ENCODE measurements at places on chromosomes 16 and 17.

DNA sequence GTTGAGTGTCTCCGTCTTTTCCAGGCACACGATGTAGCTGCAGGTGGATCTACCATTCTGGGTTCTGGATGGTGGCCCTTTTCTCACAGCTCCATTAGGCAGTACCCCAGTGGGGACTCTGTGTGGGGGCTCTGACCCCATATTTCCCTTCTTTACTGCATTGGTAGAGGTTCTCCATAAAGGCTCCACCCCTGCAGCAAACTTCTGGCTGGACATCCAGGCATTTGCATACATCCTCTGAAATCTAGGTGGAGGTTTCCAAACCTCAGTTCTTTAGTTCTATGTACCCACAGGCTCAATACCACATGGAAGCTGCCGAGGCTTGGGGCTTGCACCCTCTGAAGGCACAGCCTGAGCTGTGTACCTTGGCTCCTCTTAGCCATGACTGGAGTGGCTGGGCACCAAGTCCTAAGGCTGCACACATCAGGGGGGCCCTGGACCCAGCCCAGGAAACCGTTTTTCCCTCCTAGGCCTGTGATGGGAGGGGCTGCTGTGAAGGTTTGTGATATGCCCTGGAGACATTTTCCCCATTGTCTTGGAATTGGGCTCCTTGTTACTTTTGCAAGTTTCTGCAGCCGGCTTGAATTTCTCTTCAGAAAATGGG lies 14.0 kb downstream of the ABCC1 start:
- DNase-seq, result no peak

GRCh38 chr17:78610951-78611511 lies 33.8 kb upstream of the DNAH17 start:
- no peak for DNase-seq

DNA sequence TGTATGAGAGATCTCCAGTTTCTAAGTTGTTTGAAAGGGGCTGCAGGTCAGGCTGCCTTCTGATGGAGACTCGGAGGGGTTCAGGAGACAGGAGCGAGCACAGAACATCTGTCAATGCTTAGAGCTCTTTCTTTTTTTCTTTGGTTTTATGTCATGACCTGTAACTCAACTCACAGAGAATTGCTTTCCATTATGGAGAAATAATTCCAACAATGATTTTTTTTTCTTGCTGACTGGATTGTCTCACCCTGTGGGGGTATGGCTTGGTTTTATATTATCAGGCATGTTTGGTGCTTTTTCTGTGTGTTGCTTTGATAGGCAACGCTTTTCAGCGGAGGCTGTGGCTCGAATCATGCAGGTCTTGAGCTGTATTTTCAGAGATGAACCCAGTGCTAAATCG lies 10.7 kb upstream of the KCNJ2 start:
- DNase-seq, result no peak

- DNase-seq, result no peak
Observed at GRCh38 chr16:11170696-11171447, 85.1 kb downstream of the SOCS1 start.

GRCh38 chr16:23784811-23785447 lies 30.1 kb downstream of the CHP2 start:
- no peak for DNase-seq

GRCh38 chr17:34826332-34826731 lies 134.9 kb downstream of the CCT6B start:
- DNase-seq, result no peak

GRCh38 chr16:29813644-29814562 lies 1.9 kb downstream of the PRRT2 start:
- no peak for DNase-seq

GRCh38 chr17:64460955-64461354 lies 12.0 kb downstream of the MILR1 start:
- DNase-seq, result no peak

GRCh38 chr16:1635070-1635469 lies 22.9 kb downstream of the CRAMP1 start:
- no peak for DNase-seq

- DNase-seq, result no peak
Observed at GRCh38 chr16:87491522-87492290, 1.1 kb downstream of the ZCCHC14 start.

- DNase-seq, result peak; percentile 64
Observed at GRCh38 chr16:67184995-67185650, 1.4 kb upstream of the MATCAP1 start.

GRCh38 chr17:2101448-2102257 lies 46.8 kb downstream of the HIC1 start:
- no peak for DNase-seq

GRCh38 chr17:19448341-19449268 lies 37.6 kb downstream of the RNF112 start:
- no peak for DNase-seq

GRCh38 chr16:4217204-4218131 lies 24.4 kb downstream of the SRL start:
- no peak for DNase-seq

DNA sequence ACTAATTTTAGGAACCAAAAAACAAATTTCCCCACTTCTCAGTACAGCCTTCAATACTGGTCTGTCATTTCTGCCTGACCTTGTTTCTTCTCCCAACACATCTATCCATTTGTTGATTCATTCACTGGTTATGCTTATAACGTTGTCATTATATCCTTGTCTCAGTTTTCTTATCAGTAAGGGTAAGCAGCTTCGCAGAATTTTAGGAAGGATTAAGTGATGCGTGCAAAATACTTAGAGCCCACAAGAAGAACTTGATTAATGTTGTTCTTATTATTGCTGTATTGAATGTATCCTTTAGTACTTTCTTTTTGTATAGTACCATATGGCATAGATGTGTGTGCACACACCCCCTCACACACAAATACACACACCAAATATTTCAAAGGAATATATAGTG lies 403.5 kb upstream of the HSBP1 start:
- no peak for DNase-seq

- no peak for DNase-seq
Observed at GRCh38 chr16:27706866-27707685, 157.1 kb downstream of the KATNIP start.

DNA sequence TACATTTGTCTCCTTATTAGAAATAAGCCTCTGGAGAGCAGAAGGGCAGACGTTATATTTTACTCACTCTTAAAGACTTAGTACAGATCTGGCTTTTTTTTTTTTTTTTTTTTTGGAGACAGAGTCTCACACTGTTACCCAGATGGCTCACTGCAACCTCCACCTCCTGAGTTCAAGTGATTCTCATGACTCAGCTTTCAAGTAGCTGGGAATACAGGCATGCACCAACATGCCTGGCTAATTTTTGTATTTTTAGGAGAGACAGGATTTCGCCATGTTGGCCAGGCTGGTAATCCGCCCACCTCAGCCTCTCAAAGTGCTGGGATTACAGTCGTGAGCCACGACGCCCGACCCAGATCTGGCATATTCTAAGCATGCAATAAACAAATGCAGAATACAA lies 36.4 kb upstream of the TMEM97 start:
- DNase-seq, result no peak

DNA sequence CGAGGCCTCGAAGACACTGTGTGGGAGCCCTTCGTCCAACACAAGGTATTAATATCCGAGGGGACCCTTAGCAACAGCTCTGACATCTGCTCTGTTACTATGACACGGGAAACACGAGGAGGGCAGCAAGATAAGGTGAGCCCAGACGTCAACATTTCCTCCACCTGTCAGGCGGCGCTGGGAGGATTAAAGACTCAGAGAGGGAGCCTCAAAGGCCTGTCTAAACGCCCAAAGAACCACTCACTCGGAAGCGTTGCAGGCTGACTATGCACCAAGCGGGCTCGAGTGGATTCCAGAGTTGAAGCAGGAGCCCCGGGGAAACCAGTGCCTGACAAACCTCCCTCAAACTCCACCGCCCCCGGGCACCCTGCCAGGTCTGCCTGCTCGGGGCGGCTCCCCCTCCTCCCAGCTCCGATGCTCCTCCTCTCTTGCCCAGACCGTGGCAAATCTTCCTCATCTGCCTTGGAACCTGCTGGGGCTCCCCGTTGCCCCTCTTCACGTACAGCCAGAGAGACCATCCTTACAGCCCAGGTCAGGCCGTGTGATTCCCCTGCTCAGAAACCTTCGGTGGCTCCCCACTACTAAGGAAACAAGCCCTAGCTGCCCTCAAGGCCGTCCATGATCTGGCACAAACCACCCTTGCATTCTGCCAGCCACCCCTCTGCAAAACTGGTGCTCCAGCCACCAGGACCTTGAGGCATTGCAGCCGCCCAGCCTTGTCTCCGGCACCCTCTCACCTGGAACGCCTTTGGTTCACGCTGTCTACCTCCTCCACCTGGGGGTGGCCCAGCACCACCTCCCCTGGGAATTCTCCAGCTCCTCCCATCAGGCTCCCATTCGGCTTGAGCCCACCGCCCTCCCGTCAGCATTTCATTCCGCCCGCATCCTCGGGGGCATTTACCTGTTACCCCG lies 16.2 kb downstream of the RPH3AL start:
- DNase-seq, result no peak

DNA sequence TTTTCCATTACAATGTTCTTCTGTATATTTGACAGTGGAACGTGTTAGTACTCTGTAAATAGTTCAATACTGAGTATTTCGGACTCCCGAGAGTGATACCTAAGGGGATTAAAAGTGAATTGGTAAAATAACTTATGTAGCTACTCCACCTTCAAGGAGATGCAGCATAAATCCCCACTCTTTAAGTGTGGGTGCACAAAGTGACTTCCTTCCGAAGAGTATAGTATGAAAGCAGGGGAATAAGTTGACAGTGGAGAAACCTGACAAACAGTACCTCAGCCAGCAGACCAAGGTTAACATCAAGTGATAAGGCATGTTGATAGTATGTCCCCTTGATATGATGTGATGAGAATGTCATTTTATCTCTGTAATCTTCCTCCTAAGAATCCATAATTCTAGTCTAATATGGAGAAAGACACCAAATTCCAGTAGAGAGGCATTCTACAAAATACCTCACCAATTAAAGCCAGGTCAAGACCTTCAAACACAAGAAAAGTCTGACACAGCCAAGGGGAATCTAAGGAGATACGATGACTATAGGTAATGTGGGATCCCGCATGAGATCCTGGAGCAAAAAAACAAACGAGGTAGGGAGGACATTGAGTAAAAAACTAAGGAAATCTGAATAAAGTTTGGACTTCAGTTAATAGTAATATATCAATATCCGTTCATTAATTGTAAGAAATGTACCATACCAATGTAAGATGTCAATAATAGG lies 1.8 kb upstream of the ZPBP2 start:
- DNase-seq, result no peak

DNA sequence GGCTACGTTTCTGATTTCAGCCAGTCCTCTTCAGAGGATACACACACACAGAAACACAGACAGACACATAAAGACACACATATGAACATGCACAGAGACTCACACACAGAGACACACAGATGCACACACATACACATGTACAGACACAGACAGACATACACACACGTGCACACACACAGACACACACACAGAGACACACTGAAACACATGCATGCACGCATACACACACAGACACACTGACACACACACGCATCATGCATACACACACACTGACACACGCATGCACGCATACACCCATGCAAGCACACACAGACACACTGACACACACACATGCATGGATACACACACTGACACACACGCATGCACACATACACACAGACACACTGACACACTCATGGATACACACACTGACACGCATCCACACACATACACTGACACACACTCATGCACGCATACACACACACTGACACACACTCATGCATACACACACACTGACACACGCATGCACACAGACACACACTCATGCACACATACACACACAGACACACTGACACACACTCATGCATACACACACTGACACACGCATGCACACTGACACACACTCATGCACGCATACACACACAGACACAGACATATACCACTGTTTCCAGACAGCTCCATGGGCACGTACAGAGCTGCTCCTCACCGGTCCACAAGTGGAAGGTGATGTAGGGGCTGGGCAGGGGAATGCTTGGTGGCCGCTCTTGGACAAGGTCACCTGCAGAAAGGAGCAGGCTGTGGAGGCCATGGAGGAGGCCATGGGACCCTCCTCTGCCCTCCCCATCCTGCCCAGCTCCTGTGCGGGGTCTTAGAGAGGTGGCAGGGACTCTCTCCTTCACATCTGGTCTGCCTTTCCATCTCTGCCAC lies 30.1 kb upstream of the MFSD6L start:
- DNase-seq, result no peak

DNA sequence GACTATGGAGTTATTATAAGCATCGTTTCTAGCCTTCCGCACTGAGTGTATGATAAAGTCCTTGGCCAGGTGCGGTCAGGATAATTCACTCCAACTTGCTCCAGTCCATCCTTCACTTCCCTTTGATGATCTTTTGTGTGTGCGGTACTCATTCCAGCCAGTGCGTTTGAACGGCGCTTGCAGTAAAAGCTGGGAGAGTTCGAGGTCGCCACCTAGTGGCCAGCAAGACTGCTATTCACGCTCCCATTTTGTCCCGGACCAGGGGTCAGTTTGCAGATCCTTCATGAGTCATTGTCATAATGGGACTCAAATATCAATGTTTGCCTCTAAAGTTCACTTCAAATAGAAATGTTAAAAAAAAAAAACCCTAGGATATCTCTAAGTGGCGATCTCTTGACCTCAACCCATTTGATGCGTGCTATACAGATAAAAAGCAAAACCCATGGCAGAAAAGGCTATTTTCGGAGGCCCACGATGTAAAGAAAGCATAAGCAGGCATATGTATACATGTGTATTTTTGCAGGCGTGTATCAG lies 417.1 kb downstream of the TMEM114 start:
- no peak for DNase-seq

DNA sequence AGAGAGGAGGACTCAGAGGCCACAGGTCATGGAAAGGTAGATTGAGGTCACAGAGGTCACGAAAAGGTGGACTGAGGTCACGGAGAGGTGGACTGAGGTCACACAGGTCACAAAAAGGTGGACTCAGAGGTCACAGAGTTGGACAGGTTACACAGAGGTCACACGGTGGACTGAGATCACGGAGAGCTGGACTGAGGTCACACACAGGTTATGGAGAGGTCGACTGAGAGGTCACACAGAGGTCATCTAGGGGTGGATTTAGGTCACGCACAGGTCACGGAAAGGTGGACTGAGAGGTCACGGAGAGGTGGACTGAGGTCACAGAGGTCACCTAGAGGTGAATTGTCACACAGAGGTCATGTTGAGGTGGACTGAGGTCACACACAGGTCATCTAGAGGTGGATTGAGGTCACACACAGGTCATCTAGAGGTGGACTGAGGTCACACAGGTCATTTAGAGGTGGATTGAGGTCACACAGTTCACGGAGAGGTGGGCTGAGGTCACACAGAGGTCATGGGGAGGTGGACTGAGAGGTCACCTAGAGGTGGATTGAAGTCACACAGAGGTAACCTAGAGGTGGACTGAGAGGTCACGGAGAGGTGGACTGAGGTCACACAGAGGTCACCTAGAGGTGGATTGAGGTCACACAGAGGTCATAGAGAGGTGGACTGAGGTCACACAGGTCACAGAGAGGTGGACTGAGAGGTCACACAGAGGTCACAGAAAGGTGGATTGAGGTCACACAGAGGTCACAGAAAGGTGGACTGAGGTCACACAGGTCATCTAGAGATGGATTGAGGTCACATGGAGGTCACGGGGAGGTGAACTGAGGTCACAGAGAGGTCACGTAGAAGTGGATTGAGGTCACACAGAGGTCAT lies 26.7 kb upstream of the JPT2 start:
- DNase-seq, result no peak

Data from stimulated activated CD8-positive, alpha-beta memory T cell treated with anti-CD3 and anti-CD28 coated beads, Interleukin-4, amount 100 ng/mL, for 1 hour (primary cell).